ENCODE measurements at places on chromosomes 6 and 20.

DNA sequence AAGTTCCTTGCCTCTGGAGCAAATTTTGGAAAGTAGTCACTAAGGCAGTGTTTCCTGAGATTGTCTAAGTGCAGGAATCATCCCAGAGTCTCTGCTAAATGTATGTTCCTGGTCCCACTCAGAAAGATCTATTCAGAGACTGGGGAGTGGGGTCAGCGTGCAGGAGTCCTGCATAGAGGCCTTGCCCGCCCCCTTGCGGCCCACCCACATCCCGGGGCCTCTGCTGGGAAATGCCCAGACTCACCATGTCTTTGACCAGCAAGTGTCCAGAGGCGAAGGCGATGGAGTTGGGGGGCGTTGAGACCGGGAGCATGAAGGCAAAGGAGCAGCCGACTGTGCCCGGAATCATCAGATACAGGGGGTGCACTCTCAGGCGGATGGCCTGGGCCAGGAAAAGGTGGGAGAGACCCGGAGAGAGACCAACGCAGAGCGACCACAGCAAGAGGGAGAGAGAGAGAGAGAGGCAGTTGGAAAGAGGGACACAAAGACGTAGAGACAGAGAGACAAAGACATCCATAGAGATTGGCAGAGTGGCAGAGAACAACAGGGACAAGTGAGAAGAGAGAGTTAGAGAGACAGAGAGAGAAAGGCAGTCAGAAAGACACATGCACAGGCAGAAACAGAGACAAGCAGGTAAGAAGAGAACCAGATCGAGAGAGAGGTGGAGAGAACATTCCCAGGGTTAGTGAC is 12.9 kb upstream of the OCSTAMP start:
- no peak for ATAC-seq

DNA sequence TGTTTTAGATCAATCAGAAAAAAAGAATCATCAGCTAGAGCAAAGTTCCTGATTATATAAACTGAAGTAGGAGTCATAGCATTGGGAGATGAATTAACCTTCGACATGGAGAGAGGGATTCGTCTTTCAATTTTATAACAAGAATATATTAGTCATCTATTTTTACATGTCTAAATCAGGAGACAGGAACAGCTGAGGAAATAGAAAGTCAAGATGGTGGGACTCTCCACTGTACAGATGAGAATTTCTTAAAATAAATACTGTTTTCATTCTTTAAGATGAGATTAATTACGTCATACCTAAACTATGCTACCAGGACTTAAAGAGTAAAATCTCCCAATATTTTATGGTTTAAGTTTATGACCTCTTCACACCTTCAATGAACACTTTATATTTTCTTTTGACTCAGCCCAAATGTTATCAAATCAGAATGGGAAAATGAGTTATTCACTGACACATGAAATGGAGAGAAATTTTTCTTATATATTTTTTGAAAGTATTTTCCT is 1137.7 kb downstream of the EPHA7 start:
- ATAC-seq, result no peak

- peak; percentile 55 for ATAC-seq
Measured at GRCh38 chr20:5127204-5127858, 523 bp downstream of the CDS2 start.

DNA sequence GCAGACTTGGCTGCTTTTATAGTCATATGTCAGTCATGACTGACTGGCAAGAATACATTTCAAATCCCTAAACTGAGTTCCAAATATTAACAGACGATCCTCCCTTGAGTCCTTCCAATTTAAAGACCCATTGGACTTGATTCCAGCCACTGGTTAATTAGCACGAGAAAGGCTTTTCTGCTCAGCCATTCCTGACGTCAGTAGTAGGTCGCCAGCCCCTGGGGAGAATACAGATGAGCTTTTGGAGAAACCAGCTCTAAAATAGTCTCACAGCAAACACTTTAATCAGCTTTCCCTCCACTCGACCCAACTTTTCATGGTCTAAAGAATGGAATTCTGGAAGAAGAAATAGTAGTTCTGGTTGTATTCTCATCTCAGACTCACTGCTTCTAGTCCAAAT is 91.6 kb downstream of the SLC22A3 start:
- ATAC-seq, result no peak

GRCh38 chr6:79676785-79677736 is 45.9 kb downstream of the SH3BGRL2 start:
- ATAC-seq, result no peak

DNA sequence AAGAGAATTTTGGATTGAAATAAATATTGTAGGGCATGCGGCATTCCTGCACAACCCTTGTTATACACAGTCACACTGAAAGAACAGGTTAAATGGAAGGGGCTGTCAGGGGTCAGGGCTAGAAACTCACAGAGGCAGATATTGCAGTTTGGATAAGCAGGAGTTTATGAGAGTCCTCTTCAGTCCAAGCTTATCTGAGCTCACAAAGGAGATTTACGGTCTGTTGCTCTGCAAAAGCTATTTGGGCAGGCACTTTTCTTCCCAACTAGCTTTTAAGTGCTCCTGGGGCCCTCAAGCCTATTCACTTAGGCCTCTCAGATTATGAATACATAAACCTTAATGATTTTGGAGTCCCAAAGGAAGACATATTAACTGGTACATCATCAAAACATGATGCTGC is 156.2 kb downstream of the SOX4 start:
- ATAC-seq, result no peak

DNA sequence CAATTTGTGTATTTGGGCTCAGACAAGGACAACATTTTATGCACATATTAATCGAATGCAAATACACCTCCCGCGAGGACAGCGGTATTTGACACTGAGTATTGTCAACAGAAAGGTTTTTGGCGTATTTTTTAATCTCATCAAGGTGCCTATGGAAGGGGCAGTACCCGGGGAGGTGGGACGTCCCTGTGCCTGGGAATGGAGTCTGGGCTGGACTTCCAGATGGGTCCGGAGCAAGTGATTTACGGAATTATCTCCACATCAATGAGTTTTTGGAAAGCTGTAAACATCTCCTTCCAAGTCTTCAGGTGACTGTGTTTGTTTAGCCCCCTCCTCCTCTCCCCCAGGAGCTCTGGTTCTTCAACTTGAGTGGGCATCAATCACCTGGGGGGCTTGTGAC is 39.8 kb downstream of the PRR18 start:
- ATAC-seq, result no peak

- ATAC-seq, result no peak
Measured at GRCh38 chr6:116666869-116667268, 1.7 kb downstream of the ZUP1 start.

DNA sequence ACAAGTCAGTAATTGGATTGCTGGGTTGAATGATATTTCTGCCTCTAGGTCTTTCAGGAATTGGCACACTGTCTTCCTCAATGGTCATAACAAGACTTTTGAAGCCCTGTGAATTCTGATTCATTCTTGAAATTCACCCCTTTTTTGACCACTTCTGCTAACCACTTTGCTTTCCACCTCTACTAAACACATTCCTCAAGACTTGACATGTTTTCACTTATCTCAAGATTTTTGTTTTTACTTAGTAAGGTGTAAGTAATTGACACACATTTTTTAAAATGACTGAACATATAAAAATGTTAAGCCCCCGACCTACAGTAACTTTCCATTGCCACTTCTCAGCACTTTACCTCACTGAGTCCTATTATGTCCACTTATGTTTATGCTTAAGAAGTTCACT is 239.1 kb downstream of the GRM1 start:
- ATAC-seq, result no peak

- ATAC-seq, result no peak
Measured at GRCh38 chr6:1631251-1631650, 21.5 kb downstream of the FOXC1 start.

DNA sequence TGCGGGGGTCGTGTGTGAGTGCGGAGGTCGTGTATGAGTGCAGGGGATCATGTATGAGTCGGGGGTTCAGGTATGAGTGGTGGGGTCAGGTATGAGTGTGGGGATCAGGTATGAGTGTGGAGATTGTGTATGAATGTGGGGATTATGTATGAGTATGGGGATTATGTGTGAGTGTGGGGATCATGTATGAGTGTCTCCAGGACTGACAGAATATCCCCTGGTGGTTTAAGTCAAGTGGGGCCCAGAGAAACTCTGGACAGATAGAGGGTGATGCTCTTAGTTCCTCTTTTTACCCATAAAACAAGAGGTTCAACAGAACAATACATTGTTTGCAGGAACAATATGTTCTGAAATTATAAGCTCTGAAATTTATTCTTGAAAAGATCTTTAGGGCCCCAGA is 131.9 kb downstream of the UST start:
- ATAC-seq, result peak; percentile 58

DNA sequence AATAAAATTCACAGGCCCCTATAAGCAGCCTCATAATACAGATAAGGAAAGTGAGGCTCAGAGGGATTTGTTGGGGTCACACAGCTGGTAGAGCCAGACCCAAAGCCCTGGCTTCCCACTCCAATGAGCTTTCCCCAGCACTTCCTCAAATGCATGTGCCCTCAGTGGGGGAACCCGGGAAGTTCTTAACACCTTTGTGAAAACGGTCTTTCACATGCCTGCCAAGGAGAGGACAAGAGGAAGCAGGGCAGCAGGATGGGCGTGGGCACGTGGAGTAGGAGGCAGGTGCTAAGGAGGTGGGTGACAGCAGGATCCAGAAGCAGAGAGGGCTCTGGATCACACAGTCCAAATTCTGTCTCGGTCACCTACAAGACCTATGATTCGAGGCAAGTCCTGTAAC is 598 bp downstream of the PI16 start:
- ATAC-seq, result no peak

DNA sequence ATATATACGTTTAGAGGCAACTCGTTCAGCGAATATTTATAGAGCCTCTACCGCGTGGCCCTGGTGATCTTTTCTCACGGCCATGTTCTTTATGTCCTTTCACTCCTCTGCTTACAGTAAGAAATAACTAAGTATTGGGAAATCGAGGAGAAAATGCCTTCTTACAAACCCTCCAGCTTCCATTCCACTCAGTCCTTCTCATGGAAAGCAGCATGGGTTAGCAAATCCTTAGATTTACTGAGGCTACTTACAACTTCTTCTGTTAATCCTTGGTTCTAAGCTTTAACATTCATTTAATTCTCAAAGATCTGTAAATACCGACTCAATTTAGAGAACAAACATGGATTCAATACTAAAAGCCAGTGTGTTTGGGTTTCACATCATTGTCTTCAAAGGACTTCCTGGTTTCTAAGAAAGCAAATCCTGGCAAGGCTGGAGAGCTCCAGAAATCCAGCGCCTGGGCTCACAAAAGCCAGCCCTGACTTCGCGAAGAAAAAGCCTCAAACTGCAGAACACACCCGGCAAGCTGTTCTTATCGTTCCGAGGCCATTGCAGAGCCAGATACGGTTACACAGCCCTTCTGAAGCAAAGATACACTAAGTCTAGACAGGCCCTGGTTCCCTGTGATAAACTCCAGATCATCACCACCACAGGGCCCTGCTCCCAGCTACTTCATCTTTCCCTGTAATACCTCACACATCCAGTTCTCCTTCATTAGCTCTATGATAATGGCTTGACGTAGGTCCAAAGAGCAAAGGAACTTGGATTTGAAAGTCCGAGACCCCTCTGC is 19.2 kb downstream of the AGPAT4 start:
- ATAC-seq, result no peak

DNA sequence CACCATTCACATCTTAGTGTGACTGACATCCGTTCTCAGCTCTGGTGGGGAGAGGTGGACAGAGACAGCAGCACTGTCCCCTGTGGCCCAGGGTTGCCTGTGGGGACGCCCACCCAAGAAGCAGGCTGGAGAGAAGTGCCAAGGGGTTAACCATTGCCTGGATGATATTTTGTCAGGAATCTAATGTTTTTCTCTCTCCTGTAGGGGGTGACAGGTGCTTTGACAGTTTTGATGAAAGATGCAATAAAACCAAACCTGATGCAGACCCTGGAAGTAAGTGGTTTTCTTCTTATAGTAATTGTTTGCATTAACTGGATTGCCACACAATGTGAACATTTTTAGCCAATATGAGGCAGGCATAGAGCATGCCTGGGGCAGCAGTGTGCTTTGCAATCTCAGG is 99.3 kb downstream of the MTHFD1L start:
- no peak for ATAC-seq

DNA sequence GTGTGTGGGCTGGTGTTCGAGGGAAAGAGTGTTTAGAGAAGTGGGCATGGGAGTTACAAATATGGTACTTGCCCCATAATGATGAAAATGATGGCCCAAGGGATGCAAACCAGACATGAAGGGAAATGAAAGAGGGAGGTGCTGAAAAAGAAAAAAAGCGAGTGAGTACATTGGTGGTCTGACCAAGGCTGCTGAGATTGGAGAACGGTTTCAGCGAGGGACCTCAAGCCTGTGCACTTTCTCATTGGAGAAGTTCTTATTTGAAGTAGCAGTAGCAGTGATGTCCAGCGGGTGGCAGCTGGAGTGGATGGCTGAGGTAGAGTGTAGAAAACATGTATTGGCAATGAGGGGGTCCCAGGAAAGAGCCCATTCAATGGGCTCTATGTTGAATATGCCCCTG is 54.8 kb downstream of the TNFAIP3 start:
- peak; percentile 84 for ATAC-seq
